Left ventricle myocardium superior (tissue), 1 donor: ENCODE measurements at places on chromosomes 5 and 9. TPM values are rescaled to one million over a fixed set of nuclear protein-coding genes. Genes with fewer than 3 reads are reported as not detected.
A peak's percentile ranks its signal among the peaks of the same experiment; 100 is the strongest.

The IFNA4 gene
- total RNA-seq: not detected

The PCDHA6 gene
- not detected for total RNA-seq

The PCDHB5 gene
- total RNA-seq: 3.1 TPM

The SLC34A1 gene
- not detected for total RNA-seq

The DMRTA1 gene
- total RNA-seq: 0.77 TPM

- DNase-seq: no peak
Observed at GRCh38 chr5:95102080-95102479, 182.8 kb downstream of the MCTP1 start.

DNA sequence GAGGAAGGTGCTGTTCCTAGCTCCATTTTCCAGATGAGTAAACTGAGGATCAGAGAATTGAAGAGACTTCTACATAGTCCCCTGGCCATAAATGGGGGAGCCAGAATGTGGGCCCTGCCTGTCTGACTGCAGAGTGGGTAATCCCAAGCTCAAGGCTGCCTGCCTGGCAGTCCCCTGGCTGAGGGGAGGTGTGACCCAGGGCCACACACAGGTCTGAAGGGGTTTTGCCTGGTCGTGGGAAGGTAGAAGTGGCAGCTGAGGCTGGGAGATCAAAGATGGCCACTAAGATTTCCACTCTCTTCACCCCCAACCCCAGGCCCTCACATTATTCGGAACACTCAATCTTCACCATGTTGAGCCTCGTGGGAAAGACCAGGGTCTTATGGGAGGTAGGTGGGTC lies 176.3 kb downstream of the MACROH2A1 start:
- no peak for DNase-seq

GRCh38 chr5:129001841-129002526 lies 36.7 kb downstream of the SLC27A6 start:
- DNase-seq: no peak

DNA sequence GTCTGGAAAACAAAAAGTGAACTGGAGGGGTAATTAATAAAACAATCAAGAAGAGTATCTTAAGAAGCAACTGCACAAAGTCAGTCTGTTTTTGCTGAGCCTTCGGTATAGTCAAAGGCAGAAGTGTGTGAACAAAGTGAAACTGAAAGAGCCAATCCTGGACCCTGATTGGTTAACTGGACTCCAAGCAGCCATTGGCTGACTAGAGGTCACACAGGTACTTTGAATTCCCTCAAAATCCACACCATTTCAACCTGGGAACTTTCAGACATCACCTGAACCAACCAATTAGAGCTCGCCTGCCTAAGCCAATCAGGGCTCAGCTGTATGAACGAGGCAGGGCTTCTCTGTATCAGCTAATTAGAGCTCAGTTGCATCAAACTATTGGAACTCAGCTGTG lies 286.7 kb downstream of the TLE4 start:
- no peak for DNase-seq

DNA sequence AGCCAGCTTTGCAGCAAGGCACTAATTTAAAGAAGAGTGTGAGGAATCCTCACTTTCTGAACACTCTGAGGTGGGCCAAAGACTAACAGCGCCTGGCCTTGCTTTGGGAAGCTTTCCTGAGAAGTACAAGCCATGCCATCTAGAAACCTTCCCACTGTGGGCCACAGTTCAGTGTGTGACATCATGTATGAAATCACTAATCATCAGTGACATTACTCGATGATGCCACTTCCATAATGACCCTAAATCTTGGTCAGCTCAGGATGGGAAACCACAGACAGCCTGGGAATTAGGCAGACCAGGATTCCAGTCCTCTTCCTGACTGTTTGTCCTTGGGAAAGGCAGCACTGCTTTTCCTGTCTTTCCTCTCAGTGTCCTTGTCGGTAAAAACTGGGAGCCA lies 54.2 kb upstream of the HSPA9 start:
- no peak for DNase-seq

DNA sequence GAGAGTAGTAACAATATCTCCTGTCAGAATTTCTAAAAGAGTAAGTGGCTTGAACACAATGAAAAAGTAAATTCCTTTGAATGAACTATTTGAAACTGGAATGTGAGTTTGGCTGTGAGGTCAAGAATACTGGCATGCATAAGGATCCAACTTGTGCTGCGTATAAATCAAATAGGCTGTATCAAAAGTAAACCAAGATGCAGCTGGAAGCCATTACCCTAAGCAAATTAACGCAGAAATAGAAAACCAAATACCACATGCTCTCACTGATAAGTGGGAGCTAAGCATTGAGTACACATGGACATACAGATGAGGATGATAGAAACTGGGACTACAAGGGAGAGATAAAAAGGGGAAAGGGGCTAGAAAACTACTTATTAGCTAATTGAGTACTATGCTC lies 24.0 kb upstream of the SRFBP1 start:
- no peak for DNase-seq

DNA sequence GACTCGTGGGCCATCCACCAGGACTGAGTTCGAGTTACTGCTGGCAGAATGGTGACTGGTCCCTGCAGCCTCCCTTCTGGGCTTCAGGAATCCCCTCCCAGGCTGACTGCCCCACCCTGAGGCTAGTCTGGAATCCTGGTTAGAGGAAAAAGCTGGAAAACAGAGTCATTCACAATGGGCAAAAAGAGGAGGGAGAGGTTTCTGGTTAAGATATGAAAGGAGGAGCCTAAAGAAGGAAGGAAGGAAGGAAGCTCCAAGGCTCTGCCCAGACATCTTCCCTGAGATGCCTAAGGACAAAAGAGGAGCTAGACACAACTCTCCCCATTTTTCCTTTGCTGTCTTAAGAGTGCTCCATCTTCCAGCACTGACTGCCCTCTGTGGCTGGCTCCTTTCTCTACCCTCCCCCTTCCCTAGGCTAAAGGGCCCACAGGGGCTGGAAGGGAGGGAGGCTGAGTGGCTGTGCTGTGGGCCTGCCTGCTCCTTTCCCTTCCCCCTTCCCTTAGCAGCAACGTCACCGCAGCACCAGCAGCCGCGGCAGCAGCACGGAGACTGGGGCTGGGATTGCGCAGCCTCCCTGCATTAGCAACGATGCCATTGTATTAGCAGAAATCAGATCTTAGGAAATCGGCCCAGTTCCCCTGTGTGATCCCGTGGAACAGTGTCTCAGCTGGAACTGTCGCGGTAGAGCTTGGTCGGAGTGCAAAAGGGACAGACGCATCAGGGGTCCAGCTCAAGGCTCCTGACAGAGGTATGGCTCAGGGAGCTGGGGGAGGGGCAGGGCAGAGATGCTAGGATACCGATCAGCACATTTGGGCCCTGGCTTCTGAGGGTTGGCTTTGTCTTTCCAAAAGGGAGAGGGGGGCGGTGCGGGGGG lies 48.7 kb downstream of the RUSC2 start:
- DNase-seq: peak; percentile 82

DNA sequence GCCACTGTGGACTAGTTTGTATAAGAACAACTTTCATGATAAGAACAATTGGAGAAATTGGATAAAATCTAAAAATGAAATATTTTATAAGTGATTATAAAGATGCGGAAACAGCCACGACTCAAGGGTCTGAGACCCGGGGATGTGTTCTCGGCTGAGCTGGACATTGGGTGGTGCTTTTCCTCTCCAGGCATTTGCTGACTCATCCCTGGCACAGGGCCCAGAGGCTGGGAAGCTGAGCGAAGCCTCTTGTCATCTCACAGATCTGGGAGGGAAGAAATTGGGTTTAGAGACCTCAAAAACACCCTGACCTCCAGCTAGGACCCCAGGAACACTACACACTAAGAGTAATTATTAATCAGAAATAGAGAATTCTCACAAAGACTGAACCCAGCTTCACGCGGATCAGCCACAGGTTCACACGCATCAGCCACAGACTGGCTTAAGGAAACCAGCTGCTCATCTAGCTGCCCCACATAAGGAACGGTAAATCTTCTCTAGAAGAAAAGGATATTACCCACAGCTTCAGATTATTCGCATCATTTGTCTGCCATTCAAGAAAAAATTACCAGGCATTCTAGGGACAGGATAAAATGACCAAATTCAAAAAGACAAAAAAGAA lies 2.8 kb upstream of the OR2V1 start:
- DNase-seq: peak; percentile 83
